ENCODE measurements at places on chromosomes 3 and 15.

DNA sequence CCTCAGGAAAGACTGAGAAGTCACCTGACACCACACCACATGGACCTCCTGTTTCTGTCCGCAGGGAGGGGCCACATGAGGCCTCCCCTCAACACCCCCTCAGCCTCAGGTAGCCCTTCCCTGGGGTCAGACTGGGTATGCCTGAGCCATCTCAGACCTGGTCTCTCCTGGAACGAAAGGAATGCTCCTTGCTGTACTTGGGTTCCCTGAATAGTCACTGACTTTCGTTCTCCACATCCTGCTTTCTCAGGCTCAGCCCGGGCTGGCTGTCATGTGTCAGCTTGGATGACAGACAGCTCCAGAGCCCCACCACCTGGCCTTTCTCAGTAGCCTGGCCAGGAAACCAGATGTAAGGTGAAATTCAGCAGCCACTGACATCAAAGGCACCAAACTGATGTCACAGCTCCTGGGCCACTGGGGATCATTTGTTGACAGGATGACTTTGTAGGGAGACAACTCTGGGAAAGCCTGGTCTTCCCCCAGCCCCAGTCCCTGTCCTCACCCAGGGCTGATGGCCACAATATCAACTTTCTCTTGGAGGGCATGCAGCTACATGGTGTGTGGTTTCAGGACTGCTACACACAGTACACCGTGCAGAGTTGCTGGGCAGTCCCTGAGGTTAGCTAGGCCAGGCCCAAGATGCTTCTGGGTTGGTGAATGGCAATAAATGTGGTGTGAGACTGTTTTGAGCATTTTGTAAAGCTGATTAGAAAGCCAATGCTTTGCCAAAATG lies 141.4 kb upstream of the MRPS22 start:
- DNase-seq, result no peak

- DNase-seq, result no peak
These were observed 354.4 kb downstream of the TUSC7 start for GRCh38 chr3:117063930-117064329.

- DNase-seq, result no peak
These were observed 22.6 kb downstream of the MTHFS start for GRCh38 chr15:79874242-79874641.

DNA sequence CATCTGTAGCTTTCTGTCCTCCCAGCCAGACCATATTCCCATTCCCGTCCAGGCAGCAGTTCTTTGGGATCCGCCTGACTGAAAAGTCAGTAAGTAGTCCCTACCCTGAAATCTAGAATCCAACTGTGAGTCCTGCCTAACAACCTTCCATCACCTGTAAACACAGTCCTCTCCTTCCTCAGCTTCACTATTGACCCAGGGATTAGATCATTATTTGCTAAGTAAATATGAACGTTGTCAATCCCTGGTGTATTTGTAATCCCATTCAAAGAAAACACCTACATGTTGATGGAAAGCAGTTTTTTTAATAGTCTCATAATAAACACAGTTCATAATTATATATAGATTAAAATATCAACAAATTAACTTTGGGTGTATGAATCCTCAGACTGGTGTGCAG lies 732 bp downstream of the SAXO2 start:
- DNase-seq, result no peak

DNA sequence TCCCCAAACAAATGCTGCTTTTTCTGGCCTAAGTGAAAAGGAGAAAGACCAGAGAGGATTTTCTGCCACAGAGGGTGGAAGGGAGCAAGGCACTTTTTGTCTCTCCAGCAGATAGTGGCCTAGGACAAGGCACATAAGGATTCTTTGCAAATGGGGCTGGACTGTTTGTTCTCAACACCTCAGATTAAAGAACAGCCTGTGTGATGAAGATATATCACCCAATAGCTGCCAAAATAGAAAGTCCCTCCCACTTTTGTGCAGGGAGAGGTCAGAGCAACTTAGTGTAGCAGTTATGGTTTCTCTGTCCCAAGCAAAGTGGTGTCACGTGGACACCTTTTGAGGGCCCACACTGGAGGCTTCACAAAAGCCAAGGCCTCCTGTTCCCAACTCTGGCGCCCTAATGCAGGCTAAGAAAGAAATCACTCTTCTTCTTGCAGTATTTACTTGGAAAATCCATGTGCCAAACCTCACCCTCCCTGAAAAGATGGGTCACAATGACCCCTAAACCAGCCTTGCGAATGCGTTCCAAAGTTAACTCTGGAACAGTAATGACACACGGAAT lies 84.9 kb downstream of the LRIG1 start:
- no peak for DNase-seq

GRCh38 chr15:61227269-61227949 lies 1.7 kb downstream of the RORA start:
- DNase-seq, result no peak

- DNase-seq, result peak; percentile 39
These were observed 10.5 kb upstream of the EIF4A2 start for GRCh38 chr3:186772701-186773417.

DNA sequence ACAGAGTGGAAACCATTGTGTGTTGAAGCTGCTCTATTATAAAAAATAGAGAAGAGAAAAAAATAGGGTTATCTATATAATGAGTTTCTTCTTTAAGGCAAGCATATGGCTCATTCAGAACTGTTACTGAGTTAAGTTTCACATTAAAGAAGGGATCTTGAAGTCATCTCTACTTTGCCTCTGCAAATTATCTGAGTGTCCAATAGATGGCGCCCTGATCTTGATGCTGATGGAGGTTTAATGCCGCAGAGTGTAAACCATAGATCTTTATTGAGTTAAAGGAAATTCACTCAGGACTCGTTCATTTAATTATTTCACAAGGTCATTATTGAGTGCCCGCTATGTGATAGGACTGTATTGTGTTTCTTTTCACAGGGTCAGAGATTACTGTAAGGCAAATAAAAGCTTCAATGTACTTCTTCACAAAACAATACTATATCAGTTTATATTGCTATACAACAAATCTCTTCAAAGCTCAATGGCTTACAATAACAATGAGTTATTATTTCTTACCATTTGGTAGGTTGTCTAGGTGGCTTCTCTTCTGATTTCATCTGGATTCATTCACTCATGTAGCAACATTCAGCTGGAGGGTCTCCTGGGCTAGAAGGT lies 171.4 kb downstream of the NSUN3 start:
- DNase-seq, result no peak

DNA sequence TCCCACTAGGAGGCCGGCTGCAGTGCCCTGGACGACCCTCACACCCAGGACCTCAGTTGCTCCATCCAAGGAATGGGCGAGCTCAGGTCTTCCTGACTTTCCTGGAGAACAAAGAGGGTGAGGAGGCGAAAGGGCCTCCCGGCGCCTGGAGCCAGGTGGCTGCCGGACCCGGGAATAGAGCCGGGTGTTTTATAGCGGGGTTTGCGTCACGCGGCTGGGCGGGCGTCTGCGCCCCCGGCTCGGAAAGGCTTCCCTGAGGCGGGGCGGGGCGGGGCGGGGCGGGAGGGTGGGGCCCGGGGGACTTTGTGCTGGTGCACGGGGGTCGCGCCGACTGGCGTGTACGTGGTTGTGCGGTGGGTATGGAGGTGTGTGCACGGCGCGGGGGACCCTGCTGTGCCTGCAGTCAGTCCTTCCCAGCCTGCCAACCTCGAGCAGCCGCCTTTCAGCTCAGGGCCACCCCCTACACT lies 4.6 kb upstream of the PRKCD start:
- no peak for DNase-seq

- DNase-seq, result no peak
These were observed 248.8 kb upstream of the TPM1 start for GRCh38 chr15:62793752-62794144.

DNA sequence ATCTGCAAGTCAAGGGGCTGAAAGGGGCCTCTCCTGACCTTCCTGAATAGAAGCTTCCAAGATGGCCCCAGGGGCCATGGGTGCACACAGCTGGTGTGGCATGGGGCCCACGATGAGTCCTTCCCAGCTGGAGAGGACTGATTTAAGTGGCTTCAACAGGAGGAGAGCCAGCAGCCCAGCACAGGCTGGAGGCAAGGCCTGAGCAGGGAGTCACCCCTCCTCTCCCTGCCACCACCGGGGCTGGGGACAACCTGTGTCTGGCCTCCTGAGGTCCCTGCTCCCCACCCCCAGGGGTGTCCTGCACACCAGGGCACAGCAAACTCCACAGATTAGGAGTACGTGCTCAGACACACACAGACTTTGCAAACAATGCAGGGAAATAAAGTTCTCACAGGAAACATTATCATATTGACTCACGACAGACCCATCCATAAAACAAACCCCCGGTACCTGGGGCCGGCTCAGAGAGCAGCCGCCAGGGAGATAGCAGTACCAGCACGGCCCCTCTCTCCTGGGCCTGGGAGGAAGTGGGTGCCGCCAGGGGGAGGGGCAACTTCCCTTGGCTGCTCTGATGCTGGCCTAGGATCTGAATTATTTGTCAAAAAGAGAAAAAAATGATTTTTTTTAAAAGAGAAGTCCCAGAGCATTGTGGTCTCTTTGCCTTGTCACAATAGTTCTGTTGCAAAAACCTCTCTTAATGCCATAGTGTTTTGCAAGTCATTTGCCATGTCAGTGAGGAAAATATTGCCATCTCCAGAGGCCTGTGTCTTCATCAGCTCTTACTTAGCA lies 21.9 kb upstream of the TSEN2 start:
- no peak for DNase-seq

DNA sequence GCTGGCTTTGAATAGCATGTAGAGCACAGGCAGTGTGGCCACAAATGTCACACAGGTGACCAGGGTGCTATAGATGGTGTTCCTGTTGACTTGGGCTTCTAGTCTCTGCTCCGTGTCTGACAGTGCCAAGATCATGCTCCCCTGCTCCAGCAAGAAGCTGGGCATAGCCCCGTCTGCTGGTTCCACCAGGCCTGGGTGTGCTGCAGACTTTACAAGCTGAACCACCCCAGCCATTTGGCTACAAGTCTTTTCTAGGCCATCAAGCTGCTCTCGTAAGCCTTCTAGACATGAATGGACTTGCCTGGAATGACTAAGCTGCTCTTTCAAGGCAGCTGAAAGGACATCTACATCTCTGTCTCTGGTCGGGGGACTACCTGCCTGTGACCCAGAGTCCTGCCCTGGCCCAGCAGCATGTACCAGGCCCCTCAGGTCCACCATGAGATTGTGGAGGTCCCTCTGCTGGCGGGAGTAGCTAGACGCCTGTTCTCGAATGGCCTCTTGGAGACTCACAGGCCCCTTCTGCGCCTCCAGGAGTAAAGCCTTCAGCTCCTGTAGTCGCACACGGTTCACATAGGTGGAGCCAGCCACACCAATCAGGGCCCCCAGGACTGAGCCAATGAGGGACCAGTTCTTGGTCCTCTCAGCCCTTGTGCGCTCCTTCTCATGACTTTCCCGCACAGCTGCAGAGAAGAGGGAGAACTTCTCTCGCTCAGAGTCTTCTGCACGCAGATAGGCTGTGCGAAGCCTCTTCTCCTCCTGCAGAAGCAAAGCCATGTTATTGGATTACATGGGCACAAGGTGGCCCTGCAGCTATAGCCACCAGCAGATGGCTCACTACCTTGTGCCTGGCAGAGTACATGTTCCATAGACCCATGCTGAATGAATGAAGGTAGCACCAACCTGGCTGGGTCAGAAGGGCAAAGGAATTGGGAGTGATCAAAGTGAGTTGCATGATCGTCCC lies 2.8 kb upstream of the PLXNB1 start:
- no peak for DNase-seq

- no peak for DNase-seq
These were observed 122.3 kb upstream of the PRR20G start for GRCh38 chr3:127410137-127410488.
